ENCODE measurements at places on chromosomes 12 and 14.
A peak's percentile ranks its signal among the peaks of the same experiment; 100 is the strongest.

DNA sequence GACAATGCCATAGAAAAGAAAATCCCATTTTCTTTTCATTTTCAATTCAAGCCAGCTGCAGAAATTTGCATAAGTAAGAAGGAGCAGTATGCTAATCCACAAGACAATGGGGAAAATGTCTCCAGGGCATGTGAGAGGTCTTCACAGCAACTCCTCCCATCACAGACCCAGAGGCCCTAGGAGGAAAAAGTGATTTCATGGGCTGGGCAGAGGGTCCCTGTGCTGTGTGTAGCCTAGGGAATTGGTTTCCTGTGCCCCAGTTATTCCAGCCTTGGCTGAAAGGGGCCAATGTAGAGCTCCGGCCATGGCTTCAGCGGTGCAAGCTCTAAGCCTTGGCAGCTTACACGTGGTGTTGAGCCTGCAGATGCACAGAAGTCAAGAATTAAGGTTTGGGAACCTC, 211.4 kb downstream of the CCDC59 start:
- DNase-seq: no peak

- no peak for DNase-seq
Observed at GRCh38 chr12:65614259-65614889, 209.9 kb upstream of the HMGA2 start.

- peak; percentile 6 for DNase-seq
Observed at GRCh38 chr12:114193474-114193873, 212.5 kb downstream of the TBX5 start.

DNA sequence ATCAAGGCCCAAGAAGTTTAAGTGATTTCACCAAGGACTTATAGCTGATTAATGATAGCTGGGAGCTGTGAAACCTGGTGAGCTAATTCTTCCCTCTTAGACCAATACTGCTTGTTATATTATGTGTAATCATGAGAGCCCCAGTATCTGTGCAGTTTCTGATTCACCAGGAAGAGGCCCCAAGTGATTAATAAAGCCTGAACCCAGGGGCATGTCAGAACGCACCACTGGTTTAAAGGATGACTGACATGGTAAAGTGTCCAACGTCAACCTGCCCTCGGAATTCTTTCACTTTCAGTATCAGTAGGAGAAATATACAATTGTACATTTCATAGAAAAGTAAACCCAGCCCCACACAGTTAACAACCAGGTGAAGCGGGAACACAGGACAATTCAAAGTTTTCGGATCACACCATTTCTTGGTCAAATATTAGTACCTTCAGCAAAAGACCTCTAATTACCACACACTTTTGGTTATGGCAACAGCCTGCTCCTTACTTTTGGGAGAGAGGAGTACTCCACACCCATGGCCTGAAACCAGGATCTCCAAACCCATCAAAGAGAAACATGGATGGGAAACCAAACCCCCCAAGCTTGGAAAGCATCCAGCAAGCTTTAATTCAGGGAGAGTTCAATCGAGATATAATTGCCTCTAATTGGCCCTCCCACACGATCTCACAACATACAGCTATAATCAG, 28.5 kb downstream of the TMCC3 start:
- DNase-seq: no peak

- no peak for DNase-seq
Observed at GRCh38 chr12:130655010-130655409, 61.1 kb downstream of the RIMBP2 start.

DNA sequence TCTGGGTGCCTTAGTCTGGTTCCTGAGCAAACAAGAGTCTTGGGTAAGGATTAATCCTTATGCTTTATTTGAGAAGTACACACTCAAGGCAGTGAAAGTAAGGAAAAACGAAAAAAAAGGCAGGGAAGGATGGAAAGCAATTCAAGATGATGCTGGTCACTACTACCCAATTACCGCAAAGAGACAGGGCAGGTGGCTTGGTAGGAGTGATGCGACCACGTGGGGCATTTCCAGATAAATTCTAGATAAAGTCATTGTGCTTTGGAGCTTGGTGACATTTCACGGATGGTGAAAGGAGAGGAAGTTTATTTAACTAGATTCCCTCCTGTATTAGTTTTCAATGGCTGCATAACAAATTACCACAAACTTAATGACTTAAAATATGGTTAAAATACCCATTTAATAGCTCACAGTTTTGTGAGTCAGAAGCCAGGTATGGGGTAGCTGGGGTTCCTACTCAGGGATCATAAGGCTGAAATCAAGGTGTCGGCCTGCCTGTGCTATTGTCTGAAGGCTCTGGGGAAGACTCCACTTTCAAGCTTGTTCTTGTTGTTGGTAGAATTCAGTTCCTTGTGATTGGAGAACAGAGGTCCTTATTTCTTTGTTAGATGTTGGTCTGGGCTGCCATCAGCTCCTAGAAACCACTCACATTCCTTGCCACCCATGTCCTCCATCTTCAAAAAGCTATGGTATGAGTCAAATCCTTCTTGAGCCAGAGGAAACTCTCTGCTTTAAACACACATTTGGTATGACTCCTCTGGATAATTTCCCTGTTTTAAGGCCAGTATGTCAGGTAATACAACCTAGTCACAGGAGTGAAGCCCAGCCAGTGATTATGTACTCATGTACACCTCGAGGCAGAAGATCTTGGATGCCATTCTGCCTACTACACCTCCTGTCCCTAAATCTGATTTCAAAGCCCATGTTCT, 5.6 kb upstream of the HMGA2 start:
- DNase-seq: no peak

DNA sequence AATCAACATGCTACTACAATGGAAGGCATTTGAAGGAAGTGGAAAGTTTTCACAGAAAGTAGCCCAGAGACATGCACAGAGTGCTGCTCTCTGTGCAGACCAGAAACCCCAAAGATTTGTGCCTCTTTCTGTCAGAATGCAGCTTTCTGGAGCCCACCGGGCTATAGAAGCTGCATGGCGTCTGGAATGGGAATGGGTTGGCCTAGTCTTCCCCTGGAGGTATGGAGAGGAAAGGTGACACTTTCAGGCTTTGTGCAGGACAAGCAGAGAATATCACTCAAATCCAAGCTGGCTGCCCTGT, 21.3 kb upstream of the ZFP36L1 start:
- DNase-seq: no peak

Measured in AG10803 (cell line).